Mesothelial cell of epicardium (in vitro differentiated cells): ENCODE measurements at places on chromosomes 13 and 19.

- H3K27ac ChIP-seq: no peak overlapping the region
- H3K4me1 ChIP-seq: peaks cover 34% of the 10 kb centered on the region
- H3K4me3 ChIP-seq: no peak overlapping the region
- H3K27me3 ChIP-seq: no peaks in the 10 kb centered on the region
Measured at GRCh38 chr13:99506634-99507033, 5.4 kb downstream of the TM9SF2 start.

DNA sequence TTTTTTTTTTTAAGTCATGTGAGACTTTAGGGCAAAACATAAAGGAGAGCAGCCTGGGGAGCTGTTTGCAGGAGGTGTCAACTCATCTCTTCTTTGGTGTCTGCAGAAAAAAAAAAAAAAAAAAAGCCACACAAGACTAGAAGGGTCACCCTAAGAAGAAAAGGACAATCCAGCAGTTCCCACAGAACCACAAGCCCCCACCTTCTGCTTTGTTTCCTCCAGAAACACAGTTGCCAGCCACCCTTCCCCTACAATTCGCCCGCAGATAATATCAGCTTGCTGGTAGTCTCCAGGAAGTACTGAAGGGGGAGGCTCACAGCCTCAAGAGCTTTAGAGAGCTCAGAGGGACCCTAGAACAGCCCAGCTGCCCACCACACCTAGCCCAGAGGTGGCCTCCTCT is 22.3 kb upstream of the ZBTB7A start:
- H3K27me3 ChIP-seq: no peaks in the 10 kb centered on the region
- H3K4me1 ChIP-seq: peaks cover 12% of the 10 kb centered on the region
- H3K36me3 ChIP-seq: peaks cover 7% of the 10 kb centered on the region
- H3K27ac ChIP-seq: no peak overlapping the region

DNA sequence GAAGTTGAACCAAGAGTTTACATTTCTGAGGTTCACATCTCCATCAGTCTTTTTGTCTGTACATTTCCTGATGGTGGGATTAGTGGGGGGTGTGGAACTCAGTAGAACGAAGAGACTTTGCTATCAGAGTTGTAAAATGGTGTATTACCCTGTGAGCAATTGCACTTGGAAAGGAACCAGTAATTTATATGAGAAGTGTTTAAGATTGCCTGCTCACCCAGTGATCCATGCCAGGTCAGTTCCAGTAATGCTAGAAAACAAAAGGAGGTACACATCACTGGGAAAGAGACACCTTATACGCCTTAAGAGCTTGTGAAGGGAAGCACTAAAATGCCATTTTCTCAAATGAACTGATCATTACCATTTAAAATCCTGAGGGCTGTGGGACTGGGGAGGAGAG is 7.5 kb upstream of the DACH1 start:
- no peaks in the 10 kb centered on the region for H3K27me3 ChIP-seq
- no peak for DNase-seq
- H3K4me1 ChIP-seq: peaks cover 68% of the 10 kb centered on the region
- peak overlapping the region; percentile 72 for H3K27ac ChIP-seq
- H3K36me3 ChIP-seq: no peaks in the 10 kb centered on the region

GRCh38 chr19:19610376-19611202 is 7.9 kb downstream of the PBX4 start:
- no peaks in the 10 kb centered on the region for H3K27me3 ChIP-seq
- no peak for DNase-seq

DNA sequence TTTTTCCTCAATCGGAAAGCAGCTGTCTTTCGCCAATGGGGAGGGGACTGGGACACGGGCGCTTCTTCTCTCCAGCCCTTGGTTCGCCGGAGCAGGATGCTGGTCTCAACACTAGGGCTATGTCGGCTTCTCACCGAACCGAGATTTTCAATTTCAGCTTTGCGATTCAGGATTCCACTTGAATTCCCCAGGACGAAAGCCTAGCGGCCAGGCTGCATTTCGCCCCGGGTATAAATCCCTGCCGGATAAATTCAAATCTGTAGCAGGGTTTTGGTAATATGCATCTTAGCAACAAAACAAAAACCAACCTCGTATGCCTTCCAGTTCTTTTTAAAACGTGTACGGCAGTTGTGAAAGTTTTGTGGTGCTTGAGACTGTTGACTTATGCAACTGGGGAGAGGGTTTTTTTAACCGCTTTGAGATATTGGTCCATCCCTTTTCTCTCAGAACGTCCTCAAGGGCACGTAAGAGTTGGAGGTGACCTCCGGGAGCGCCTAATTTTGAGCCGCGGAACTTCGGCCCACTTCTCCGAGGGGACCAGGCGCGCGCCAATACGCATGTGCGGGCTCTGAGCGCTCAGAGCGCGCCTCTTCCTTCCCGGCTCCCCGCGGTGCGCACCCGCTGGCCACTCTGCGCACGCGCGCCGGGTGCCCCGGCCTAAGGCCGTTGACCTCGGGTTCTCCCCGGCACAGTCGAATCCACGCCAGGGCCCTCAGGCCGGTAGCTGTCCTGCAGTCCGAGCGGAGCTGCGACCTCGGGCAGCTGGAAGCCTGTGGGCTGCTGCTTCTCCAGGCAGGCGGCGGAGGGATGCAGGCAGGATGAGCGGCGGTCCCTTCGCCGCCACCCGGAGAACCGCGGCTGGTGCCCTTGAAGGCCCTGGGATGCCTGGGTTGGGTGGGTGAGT is 7.6 kb downstream of the POU4F1 start:
- no peaks in the 10 kb centered on the region for H3K4me1 ChIP-seq
- DNase-seq: no peak
- no peak overlapping the region for H3K4me3 ChIP-seq
- no peak overlapping the region for H3K27ac ChIP-seq
- no peaks in the 10 kb centered on the region for H3K36me3 ChIP-seq

- no peaks in the 10 kb centered on the region for H3K27me3 ChIP-seq
- peaks cover 15% of the 10 kb centered on the region for H3K4me1 ChIP-seq
- H3K27ac ChIP-seq: peak overlapping the region; percentile 96
- peaks cover 44% of the 10 kb centered on the region for H3K36me3 ChIP-seq
Measured at GRCh38 chr19:57747472-57747807, 825 bp downstream of the ZNF776 start.
